A549 treated with Mapracorat at 1 μM for 4 hours (cell line): ENCODE measurements at places on chromosomes 6 and 20. TPM values are rescaled to one million over a fixed set of nuclear protein-coding genes. Genes with fewer than 3 reads are reported as not detected.

The RIMS4 gene
- total RNA-seq, result 1.3 to 2.0 TPM (median 1.6 TPM) in 5 replicates

The SIRPA gene
- total RNA-seq, result 21.3 to 26.1 TPM (median 23.9 TPM) in 5 replicates

The CCDC28A gene
- 11.8 to 14.3 TPM (median 13.3 TPM) in 5 replicates for total RNA-seq

The ZSCAN23 gene
- not detected in 5 replicates for total RNA-seq

The KCNK16 gene
- total RNA-seq, result not detected in 5 replicates

The LAMA2 gene
- 0.30 to 1.2 TPM (median 0.51 TPM) in 5 replicates for total RNA-seq

The C20orf202 gene
- 0.22 TPM in 1 of 5 replicates, not detected in the others for total RNA-seq

The MYLK2 gene
- total RNA-seq, result 0.27 to 0.76 TPM (median 0.48 TPM) in 5 replicates

The MLN gene
- total RNA-seq, result not detected in 5 replicates

The HTR1E gene
- not detected in 5 replicates for total RNA-seq

The TSPYL4 gene
- 2.6 to 3.6 TPM (median 3.3 TPM) in 5 replicates for total RNA-seq

The SAMD10 gene
- total RNA-seq, result not detected in 5 replicates

The RTEL1 gene
- 3.4 to 10.0 TPM (median 7.0 TPM) in 5 replicates for total RNA-seq

The PSMB9 gene
- total RNA-seq, result 15.9 to 24.5 TPM (median 18.6 TPM) in 5 replicates

The BNIP5 gene
- not detected in 5 replicates for total RNA-seq
